ENCODE measurements at places on chromosomes 7 and 10.

- no peak for DNase-seq
Measured at GRCh38 chr7:41808541-41808940, 105.7 kb upstream of the INHBA start.

- DNase-seq = peak; percentile 85
Measured at GRCh38 chr10:112951359-112952281, 1.6 kb downstream of the TCF7L2 start.

GRCh38 chr7:138658889-138659288 is 42.3 kb downstream of the SVOPL start:
- DNase-seq = no peak

GRCh38 chr7:45435131-45435530 is 139.0 kb upstream of the ADCY1 start:
- DNase-seq = no peak

DNA sequence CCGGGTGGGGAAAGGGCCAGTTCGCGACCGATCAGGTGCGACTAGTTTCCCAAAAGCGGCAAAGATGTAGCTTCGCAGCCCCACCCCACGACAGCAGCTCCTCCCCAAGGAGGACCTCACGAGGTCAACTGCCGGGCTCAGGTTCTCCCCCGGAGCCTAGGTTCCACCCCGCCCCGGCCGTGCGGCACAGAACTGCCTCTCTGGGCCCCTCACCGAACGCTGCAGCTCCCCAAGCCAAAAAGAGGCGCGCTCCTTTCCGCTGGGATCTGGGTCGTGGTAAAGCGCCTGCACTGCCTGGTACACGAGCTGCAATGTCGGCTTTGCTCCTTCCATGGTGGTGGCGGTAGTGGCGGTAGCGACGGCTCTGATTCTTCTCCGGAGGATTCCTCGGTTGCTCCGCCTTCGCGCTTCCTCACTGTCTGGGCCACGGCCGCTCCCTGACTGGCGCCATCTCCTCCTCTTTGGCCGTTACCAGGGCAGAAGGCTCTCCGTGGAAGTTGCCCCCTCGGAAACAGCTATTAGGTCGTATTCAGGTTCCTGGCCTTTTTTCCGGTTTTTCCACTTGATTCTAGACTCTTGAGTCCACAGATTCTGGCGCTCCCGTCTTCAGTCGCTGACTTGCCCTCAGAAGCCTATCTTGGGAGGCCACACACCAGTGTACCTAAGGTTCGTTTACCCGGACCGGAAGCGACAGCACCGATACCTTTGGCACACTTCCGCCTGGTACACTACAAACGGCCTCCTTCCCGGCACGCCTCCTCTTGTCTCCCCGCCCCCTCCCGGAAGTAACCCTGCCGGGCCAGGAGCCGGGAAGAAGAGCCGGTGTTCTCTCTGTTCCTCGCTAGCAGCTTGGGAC is at the start of gene TNPO3:
TSS of gene TNPO3 (minus strand) at position 674 of the 856 bp plus-strand sequence. CDS start at position 333, 341 bp downstream.
- DNase-seq = peak; percentile 89

- DNase-seq = peak; percentile 51
Measured at GRCh38 chr10:95660283-95660682, 3.8 kb upstream of the ALDH18A1 start.

DNA sequence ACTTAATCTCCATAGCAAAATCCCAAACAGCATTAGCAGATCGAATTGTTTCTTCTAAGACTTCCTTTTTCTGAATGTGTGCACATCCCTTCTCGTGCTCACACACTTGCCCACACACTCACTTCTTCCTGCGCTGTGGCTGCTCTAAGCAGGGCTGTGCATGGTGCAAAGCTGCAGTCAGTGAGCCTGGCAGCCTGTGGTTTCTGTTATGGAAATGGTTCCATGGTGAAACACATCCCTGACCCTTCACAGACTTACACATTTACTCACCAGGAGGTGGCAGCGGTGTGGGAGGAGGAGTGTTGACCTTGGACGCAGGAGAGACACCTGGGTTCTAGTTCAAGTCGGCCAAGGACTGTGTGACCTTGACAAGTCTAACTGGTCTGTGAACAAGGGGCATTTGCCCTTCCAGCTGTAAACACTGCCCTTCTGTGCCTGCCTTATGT is 24.9 kb downstream of the MTURN start:
- DNase-seq = peak; percentile 34

DNA sequence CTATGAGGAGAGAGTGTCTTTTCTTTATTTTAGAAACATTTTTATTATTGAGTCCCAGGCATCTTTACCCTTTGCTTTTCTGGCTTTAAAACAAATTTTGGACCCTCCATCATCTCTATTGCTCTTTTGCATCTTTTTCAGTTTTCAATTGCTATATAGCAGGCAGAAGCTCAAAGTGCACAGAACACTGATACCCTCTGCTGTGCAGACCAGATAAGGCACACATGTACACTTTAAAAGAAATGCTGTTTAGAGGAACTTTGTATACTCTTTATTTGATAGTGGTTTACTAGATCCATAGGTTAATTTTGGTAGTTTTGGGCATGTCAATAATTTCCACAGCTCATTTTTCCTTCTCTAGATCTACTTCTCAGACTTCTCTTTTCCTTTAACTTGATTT is 324.2 kb downstream of the SH2D4B start:
- no peak for DNase-seq

- DNase-seq = no peak
Measured at GRCh38 chr10:1612908-1613307, 124.4 kb downstream of the ADARB2 start.

- DNase-seq = no peak
Measured at GRCh38 chr10:11150879-11151415, 133.3 kb downstream of the CELF2 start.

DNA sequence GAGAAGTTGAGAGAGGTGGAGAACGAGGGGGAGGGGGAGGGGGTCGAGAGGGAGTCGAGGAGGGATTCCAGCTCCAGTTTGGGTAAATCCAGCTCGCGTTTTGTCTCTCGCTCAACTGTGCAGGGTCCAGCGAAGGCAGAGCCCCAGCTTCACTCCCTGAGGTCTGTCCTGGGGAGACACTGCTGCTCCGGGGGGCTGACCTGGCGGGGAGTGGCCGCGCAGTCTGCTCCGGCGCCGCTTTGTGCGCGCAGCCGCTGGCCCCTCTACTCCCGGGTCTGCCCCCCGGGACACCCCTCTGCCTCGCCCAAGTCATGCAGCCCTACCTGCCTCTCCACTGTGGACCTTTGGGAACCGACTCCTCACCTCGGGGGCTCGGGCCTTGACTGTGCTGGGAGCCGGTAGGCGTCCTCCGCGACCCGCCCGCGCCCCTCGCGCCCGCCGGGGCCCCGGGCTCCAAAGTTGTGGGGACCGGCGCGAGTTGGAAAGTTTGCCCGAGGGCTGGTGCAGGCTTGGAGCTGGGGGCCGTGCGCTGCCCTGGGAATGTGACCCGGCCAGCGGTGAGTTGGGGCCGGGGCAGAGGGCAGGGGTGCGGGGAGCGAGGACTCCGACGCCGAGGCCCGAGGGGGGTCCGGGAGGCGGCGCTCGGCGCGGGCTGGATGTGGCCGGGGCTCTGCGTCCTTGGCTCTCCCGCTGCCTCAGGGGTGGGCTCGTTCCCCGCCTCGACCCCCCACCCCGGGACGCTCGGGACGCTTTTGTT is at the start of gene TET1:
TSS of gene TET1 (plus strand) at position 152 of the 757 bp plus-strand sequence. CDS start 12,002 bp downstream, outside the sequence.
- peak; percentile 39 for DNase-seq

Data from AG10803 (cell line).